ENCODE measurements at places on chromosomes 7 and 10. TPM values are rescaled to one million over a fixed set of nuclear protein-coding genes. Genes with fewer than 3 reads are reported as not detected.

The FRMPD2 gene
- 0.34 TPM for polyA plus RNA-seq

The ARMC3 gene
- 0.60 TPM for polyA plus RNA-seq

The PNLIP gene
- polyA plus RNA-seq, result not detected

The C10orf71 gene
- polyA plus RNA-seq, result 0.28 TPM

The SGCE gene
- 56.5 TPM for polyA plus RNA-seq

The TMEM176B gene
- polyA plus RNA-seq, result 542 TPM

The KLF14 gene
- polyA plus RNA-seq, result 0.13 TPM

The NUTM2A gene
- 1.3 TPM for polyA plus RNA-seq

The AKR1C8 gene
- polyA plus RNA-seq, result not detected

The TUBB8 gene
- not detected for polyA plus RNA-seq

The NCF1 gene
- polyA plus RNA-seq, result 0.92 TPM

Measured in kidney (tissue), 22 donors.